ENCODE measurements at places on chromosomes 12 and 14. TPM values are rescaled to one million over a fixed set of nuclear protein-coding genes. Genes with fewer than 3 reads are reported as not detected.

The KCNMB4 gene
- total RNA-seq: 2.6 TPM

DNA sequence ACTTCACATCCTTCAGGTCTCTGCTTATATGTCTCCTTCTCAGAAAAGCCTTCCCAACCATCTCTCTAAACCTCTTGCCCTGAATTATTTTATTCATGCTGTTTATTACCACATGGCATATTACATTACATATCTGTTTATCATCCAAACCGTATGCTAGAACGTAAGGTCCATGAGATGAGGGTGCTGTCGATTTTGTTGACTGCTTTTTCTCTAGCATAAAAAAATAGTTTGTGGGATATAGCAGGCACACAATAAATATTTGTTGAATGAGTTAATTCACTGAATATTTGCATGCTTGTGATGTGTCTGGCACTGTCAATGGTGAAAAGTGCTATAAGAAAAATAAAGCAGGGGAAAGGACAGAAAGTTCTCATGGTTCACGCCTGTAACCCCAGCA is 22.9 kb downstream of the SAMD4A start:
- peak; percentile 68 for DNase-seq

DNA sequence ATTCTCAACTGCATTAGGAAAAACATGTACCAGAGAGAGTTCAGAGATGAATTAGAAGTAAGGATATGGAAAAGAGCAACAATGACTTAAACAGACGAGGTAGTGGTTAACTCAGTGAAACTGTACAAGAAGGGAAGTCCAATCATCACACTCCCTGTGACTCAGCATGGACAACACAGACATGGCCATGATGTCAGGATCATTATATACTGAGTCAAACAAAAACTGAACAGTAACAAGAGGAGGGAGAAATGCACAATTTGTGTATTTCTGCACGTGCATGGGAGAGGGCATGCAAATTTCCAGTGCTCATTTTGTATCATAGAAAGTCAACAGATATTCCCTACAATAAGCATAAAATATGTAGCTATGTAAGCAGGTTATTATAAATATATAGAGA is 1037.8 kb downstream of the BCL11B start:
- DNase-seq: peak; percentile 4

DNA sequence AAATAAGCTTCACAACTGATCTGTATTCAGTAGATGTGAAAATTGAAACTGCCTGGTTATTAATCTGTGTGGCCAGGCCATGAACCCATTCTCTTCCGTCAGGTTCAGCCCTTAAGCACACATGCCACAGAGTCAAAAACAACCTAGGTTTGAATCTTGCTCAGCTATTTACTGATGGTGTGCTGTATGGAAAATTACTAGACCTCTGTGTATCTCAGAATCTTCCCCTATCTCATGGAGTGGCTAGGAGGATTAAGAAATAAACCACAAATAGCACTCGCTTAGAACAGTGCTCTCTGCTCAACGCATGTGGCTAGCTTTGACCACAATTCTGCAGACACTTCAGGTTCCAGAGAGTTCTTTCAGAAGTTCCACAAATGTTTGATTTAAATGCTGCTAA is 240.7 kb upstream of the PLEKHG7 start:
- DNase-seq: no peak

DNA sequence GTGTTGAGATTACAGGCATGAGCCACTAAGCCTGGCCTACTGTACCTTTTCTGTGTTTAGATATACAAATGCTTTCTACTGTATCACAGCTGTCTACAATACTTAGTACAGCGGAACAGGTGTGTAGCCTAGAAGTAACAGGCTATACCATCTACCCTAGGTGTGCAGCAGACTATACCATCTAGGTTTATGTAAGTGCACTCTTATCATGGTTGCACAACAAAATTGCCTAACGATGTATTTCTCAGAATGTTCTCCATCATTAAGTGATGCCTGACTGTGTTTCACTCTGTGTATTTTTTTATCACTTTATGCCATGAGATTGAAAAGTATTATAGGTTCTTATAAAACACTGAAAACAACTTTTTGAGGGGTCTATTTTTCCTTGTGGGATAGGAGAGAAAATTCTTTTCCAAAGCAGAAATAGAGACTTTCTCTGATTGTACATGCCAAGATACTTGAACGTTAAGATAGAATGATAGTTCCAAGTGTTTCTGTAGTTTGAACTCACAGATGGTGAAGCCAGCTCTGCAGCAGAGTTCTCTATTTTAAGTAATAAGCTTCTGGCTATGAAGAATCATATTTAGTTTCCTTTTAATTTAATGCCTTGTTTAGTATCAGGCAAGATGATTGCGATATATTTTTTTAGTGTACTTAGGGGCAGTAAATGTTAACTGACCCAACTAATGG is 17.0 kb downstream of the TMPRSS12 start:
- DNase-seq: no peak

GRCh38 chr12:128671528-128672042 is 152.2 kb downstream of the SLC15A4 start:
- DNase-seq: peak; percentile 26

DNA sequence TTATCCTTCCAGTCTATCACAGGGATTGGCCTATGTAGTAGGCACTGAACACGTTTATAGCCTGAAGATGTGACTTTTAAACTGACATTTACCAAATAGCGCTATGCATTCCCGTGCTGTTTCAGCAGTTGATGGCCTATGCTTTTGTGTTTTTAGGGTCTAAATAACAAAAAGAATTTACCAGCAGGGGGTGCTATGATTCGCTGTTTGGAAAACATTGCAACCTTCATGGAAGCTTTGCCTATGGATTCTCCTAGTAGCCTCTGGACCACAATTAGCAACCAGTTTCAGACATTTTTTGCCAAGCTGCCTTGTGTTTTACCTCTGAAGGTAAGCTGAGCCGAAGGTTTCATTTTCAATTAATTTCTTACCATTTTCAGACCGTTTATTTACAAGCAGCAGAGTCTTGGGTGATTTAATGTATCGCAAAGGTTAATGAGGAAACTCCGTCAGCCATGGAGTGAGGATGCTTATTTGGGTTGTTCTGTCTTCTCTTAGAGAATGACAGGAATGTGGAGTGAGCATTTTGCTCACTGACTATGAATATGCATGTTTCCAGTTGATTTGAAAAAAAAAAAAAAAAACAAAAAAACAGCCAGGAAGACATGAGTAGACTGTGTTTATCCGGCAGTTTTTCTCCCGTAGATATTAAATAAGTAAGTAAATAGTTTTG is 133.1 kb downstream of the PRIMA1 start:
- DNase-seq: peak; percentile 85

DNA sequence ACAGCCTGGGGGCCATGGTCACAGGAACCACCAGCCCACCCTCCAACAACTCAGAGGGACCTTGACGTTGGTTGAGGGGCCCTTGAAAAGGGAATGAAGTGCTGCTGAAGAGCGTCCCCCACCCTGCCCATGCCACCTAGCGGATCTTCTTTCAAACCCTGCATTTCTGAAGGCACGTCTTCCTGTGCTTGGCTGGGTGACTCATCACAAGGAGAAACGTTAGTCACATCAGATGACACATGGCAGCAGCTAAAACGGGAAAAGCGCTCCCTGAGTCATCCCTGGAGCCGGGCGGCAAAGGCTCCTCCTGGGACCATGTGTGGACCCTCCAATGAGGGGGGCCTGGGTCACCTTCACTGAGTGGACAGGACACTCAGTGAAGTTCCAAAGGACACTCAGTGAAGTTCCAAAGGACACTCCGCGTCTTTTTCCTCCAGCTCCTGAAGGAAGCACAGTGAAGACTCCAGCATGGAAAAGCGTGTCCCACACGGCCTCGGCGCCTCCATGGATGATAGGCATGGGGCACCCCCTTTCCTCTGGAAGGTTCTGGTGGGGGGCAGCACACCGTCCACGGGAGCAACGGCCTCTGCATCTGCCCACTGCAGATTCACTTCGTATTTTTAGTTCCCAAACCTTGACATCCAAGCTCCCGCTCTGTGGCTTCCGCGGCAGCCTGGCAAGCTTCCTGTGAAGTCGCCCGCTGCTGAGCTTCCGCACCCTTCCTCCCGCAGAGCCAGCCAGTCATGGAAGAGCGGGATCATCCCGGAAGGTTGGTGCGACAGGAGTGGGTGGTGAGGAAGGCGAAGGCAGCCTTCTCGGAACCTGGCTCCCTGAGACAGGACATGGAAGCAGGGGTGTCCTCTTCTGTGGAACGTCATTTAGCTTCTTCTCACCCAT is 383.4 kb downstream of the VRK1 start:
- DNase-seq: peak; percentile 92
